ENCODE measurements at places on chromosomes 16 and 17. TPM values are rescaled to one million over a fixed set of nuclear protein-coding genes. Genes with fewer than 3 reads are reported as not detected.

MC1R gene
- 3.0 TPM for total RNA-seq

DNA sequence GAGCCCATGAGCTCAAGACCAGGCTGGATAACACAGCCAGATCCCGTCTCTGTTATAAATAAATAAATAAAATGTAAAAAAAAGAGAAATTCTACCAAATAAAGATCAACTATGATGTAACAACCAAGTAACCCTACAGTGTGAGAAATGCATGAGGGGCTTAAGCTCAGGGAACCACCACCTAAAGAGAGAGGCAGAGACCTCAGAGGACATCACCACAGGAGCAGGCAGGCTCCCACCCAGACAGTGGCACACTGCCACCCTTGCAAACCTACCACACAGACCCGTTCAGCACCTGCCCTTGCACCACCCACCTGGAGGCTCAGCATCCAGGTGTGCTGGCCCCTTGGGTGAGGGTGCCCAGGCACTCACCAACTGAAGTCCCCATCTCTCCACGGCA is 45.6 kb downstream of the ANKRD11 start:
- DNase-seq: no peak

DNA sequence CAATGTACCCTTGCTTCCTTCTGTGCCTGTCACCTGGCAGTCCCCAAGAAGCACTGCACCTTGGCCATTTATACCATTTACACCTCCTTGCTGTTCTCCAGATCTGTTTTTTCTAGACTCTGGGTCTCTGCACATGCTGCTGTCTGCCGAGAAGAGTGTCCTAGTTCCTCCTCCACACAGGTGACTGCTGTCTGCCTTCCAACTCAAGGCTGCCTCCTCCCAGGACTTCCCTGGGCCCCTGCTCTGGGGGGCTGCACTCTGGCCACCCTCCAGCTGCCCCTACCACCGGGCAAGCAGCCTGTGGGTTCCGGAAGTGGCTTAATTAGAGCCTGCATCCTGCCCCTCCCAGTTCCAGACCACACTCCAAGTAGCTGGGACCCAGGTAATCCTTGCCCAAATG is 5.7 kb upstream of the LIMD2 start:
- no peak for DNase-seq

SPATA22 gene
- not detected for total RNA-seq

- no peak for DNase-seq
Measured at GRCh38 chr17:49365667-49366066, 3.6 kb upstream of the ZNF652 start.

- no peak for DNase-seq
Measured at GRCh38 chr17:5943982-5944381, 126.2 kb upstream of the WSCD1 start.

- DNase-seq: no peak
Measured at GRCh38 chr17:77610972-77611521, 347.5 kb upstream of the TNRC6C start.

- no peak for DNase-seq
Measured at GRCh38 chr16:87126403-87127025, 190.7 kb downstream of the C16orf95 start.

- DNase-seq: no peak
Measured at GRCh38 chr17:80625627-80626026, 81.0 kb downstream of the RPTOR start.

ORC6 gene
- total RNA-seq: 56.0 TPM

- no peak for DNase-seq
Measured at GRCh38 chr16:54739381-54739780, 191.3 kb upstream of the IRX5 start.

GRCh38 chr17:16987830-16988601 is 16.1 kb upstream of the TNFRSF13B start:
- peak; percentile 38 for DNase-seq

DNA sequence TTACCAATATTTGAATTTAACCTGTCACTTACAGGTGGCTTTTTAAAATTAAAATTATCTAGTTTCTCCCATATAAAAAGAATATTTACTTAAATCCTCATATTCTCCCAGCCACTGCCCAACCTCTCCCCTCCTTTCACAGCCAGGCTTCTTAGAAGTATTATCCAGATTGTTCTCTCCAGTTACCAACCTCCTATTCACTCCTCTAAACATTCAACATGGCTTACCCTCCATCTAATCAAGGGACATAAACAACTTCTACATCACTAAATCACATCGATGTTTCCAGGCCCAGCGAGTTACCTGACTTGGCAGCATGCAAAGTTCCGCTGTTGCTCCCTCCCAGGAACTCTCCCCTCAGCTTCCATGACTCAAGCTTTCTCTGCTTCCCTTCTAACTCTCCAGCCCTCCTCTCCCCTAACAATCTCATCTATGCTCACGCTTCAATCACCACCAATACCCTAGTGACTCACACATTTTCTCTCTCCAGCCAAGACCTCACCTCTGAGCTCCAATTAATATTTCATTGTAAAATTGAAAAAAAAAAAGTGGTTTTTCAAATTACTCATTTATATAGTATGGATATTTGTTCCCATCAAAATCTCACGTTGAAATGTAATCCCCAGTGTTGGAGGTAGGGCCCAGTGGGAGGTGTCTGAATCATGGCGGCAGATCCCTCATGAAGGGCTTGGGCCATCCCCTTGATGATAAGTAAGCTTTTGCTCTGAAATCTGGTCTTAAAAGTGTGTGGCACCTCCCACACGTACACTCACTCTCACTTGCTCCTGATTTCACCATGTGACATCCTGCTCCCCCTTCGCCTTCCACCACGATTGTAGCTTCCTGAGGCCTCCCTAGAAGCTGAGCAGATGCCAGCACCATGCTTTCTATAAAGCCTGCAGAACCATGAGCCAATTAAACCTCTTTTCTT is 88.5 kb downstream of the HELZ start:
- DNase-seq: no peak

NUDT16L1 gene
- 54.1 TPM for total RNA-seq

GRCh38 chr16:49282690-49283375 is 1.2 kb upstream of the CBLN1 start:
- DNase-seq: no peak

DNA sequence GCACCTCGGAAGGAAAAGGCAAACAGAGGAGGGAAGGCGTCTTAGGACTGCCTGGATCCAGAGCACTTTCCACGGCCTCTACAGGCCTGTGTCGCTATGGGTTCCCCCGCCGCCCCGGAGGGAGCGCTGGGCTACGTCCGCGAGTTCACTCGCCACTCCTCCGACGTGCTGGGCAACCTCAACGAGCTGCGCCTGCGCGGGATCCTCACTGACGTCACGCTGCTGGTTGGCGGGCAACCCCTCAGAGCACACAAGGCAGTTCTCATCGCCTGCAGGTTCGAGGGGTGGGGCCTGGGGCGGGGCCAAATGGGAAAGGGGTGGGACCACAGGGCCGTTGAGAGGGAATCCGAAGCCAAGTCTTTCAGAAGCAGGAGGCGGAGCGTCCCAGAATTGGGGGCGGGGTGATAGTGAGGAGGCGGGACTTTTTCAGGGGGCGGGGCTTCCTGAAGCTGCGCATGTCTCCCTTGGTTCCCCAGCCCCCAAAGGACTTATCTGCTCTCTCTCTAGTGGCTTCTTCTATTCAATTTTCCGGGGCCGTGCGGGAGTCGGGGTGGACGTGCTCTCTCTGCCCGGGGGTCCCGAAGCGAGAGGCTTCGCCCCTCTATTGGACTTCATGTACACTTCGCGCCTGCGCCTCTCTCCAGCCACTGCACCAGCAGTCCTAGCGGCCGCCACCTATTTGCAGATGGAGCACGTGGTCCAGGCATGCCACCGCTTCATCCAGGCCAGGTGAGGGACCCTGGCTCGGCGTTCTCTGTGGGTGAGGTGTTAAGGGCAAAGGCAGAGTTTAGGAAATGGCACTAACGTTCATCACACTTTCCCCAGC is 939 bp downstream of the BCL6B start:
- peak; percentile 95 for DNase-seq

- no peak for DNase-seq
Measured at GRCh38 chr17:39527220-39527813, 66.0 kb downstream of the CDK12 start.

DNA sequence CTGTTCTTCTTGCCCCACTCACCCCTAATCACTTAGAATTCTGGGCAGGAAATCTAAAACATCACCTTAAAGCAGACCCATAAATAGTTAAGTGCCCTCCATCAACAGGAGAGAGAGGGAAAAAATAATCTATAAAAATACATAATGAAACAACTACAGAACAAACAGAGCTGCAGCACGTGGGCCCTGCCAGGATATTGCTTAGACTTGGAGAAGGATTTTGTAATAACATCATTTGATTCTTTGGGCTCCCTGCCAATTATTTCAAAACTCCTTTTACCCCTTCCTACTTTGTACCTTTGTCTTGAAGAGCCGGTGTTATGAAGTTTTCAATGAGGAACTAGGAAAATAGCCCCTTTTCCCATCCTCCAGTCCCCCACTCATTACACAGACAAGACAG is 130.6 kb upstream of the TOX3 start:
- DNase-seq: no peak

PLA2G10 gene
- not detected for total RNA-seq

DNA sequence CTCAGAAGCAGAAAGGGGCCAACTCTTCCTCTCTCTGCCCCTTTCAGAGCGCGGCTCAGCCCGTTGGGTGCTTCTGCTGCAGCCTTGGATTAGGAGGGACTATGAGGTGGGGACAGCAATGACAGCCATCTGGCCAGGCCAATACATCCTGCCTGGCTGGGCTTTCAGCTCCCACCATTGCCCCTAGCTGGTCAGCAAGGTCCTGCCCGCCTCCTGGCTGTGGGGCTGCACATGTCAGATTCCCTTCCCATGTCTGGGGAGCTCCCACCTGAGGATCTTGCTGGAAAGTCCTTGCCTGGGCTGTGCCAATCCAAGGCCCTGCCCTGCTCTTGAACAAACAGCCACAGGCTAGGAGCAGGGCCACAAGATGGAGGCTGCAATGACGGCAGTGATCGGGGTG is 8.3 kb downstream of the TRIM65 start:
- DNase-seq: no peak

- no peak for DNase-seq
Measured at GRCh38 chr17:17780922-17781590, 55.7 kb downstream of the SREBF1 start.

DNA sequence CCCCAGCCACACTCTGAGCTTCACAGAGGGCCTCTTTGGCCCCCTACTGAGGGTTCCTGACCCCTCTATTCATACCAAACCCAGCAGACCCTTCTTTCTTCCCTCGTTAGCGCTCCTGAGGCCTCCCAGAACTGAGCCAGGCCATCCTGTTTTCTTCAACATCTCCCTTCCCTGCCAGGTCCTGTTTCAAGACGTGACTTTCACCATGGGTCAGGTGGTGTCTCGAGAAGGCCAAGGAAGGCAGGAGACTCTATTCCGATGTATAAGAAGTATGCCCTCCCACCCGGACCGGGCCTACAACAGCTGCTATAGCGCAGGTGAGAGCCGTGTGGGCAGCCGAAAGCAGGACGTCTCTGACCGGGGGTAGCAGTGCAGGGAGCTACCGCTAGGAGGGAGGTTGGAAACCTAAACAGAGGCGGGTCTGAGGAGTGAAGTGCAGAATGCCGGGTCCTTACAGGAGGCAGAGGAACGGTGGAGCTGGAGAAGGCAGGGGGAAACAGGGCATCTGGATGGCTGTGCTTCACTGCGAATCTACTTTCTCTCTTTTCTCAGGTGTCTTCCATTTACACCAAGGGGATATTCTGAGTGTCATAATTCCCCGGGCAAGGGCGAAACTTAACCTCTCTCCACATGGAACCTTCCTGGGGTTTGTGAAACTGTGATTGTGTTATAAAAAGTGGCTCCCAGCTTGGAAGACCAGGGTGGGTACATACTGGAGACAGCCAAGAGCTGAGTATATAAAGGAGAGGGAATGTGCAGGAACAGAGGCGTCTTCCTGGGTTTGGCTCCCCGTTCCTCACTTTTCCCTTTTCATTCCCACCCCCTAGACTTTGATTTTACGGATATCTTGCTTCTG is 1.3 kb upstream of the SENP3 start:
- DNase-seq: peak; percentile 44

GRCh38 chr17:2094891-2095535 is 40.1 kb downstream of the HIC1 start:
- no peak for DNase-seq

- no peak for DNase-seq
Measured at GRCh38 chr17:10773391-10773790, 30.5 kb downstream of the TMEM238L start.

DNA sequence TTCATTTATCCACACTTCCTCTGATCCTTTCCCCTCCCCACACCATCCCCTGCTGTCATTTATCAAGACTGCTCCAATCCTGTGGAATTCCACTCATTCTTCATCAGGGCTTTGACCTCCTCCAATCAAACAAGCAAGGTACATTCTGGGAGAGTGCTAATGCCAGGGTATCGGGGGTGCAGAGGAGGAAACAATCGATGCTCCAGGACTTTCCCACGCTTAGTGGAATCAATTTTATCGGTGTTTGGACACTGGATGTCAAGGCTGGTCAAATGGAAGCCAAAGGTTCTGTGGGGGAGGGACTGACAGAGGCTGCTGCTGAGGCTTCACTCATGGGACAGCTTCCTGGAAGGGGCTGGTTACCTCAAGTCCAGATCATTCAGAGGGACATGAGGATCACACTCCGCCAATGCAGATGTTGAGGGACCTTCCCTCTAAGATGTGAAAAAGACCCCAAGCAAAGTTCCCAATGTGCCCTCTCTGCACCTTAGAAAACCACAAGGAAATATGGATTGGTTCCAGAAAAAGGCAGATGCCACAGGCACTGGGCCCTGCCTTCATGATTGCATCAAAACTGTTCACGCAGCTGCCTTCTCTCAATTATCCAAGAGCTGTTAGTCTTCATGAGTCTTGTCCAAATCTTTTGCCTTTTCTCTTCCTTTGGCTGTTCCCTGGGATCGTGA is 44.7 kb upstream of the SOX9 start:
- DNase-seq: no peak

DNA sequence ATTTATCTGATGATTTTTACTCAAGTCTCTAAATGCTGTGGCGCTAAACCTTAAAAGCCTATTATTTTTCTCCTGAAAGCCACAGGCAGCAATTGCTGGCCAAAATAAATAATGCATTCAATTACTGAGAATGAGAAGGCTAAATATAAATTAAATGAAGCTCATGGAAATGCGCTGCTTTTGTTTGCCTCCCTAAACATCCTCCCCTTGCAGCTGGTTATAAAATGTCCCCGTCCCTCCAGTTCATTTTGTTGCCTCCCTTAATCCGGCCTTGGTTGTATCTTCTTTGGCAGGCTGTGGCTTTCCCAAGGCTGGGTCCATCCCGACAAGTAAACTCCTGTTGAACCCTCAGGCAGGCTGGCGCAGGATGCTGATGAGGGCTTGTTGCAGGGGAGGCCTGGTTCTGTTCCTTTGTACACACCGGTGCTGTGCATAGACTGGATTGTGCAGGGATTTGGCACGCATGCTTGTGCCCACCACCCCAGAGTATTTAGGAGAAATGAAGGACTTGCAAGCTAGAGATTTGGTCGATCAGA is 62.7 kb downstream of the KNOP1 start:
- DNase-seq: no peak

DNA sequence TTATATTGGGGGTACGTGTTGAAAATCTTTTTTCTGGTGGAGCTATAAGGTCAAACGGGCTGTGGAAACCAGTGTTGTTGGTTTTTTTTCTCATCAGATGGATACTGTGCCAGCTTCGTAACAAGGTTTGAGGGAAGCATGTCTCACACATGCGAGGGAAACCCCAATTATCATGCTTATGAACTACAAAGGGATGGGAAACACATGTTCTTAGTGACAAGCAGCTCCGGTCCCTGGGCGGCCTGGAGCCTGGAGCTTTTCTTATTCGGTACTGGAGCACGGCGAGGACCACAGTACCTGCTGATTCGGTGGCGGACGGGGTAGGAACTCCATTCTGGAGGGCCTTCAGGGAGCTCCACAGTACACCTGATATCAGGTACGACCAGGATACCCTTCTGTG is 12.5 kb downstream of the SLC43A2 start:
- DNase-seq: no peak

GRCh38 chr17:46121841-46122485 is 71.3 kb downstream of the KANSL1 start:
- no peak for DNase-seq

Data from activated T-cell treated with anti-CD3 and anti-CD28 coated beads, Interleukin-2, amount 50 U/mL, for 4 hours (primary cell).